CD4-positive, alpha-beta T cell treated with Interleukin-2 at 100 ng/mL for 4 hours (primary cell): ENCODE measurements at places on chromosomes 7 and 10.

DNA sequence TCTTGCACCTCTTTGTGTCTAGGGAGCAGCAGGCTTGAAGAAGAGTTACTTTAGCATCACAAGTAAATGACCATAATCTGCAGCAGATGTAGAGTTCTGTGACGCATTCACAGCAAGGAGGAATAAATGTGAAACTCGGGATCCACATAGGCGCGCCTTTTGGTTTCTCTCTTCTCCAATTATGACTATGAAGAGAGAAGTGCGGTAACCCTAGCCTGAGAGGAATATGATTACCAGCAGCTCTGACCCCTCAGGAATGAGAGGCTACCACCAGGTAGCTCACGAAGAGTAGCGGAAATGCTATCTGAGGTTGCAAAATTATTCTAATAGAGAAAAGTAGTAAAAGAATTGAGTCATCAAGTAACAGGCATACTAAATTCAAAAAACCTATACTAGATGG is 25.2 kb upstream of the DMTF1 start:
- no peak for DNase-seq

DNA sequence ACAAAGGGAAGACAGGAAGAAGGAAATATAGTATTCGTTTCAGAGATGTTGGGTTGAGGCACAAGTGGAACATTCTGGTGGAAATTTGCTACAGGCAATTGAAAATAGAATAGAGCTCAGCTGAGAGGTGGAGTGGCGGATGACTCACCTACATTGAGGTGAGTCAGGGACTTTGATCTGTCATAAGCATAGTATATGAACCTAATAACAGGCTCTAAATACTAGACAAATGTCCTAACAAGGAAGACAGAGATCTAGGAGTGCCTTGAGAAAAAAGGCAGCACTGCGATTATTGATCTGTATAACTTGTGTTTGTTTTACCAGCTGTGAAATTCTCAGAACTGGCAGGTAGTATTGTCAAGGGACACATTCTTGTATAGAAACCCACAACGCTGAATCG is 907 bp upstream of the IFRD1 start:
- peak; percentile 79 for DNase-seq

- no peak for DNase-seq
Measured at GRCh38 chr10:119738962-119739361, 13.1 kb downstream of the INPP5F start.

DNA sequence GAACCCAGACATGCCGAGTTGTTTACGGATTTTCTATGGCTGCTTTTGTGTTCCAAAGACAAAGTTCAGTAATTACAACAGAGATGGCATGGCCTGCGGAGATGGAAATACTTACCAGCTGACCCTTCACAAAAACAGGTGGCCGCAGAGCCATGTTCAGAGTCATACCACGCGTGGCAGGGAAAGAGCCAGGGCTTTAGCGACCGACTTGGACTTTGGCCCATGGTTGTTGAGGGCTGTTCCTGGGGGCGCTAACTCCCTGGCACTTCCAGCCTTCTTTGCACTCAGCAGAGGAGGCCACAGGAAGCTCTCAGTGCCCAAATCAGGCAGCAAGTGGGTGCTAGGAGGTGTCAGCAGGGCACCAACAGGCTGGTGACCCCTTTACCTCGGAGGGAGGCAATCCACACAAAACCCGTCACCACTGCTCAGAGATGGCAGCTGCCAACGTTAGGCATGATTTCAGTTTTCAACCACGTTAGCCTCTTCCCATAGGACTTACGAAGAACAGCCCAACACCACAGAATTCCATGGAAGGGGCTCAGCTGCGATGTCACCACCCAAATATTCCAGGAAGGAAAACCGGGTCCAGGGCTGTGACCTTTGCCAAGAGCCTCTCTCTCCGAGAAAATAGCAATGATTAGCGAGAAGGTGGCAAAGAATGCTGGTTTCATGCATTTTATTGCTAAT is 21.4 kb upstream of the CNPY1 start:
- no peak for DNase-seq

- DNase-seq, result no peak
Measured at GRCh38 chr10:1191752-1192151, 135.6 kb downstream of the WDR37 start.

DNA sequence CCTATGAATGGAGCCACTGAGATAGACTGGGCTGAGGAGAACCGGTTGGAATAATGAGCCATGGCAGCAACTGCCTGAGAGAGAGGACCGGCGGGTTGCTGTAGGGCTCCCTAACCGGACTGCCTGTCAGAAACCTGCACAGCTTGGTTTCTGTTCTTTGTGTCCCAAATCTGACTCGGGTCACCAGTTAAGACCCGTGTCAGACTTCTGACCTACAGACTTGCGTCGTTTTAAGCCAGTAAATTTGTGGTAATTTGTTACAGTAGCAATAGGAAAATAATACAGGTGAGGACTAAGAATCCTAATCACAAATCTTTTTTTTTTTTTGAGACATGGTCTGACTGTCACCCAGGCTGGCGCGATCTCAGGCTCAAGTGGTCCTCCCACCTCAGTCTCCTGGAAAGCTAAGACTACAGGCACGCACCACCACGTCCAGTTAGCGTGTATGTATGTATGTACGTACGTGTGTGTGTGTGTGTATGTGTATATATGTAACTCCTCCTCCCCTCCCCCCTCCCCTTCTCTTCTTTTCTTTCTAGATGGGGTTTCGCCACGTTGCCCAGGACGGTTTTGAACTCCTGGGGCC is 672 bp upstream of the DDX56 start:
- DNase-seq, result no peak

DNA sequence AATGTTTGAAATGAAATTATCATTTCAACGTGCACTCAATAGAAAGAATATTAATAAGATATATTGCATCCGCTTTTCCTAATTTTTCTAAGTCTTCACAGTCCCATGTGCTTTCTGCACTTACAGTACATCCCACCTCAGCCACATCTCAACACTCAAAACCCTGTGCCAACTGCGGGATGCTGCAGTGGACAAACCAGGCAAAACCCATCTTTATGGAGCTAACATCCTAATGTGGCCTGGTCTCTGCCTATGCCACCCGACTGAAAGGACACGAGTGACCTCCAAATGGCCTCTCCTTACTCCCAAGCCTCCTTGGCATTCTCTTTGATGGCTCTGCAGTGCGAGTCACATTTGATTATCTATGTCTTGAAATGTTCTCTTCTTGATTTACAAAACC is 57.4 kb upstream of the ADRB1 start:
- no peak for DNase-seq

DNA sequence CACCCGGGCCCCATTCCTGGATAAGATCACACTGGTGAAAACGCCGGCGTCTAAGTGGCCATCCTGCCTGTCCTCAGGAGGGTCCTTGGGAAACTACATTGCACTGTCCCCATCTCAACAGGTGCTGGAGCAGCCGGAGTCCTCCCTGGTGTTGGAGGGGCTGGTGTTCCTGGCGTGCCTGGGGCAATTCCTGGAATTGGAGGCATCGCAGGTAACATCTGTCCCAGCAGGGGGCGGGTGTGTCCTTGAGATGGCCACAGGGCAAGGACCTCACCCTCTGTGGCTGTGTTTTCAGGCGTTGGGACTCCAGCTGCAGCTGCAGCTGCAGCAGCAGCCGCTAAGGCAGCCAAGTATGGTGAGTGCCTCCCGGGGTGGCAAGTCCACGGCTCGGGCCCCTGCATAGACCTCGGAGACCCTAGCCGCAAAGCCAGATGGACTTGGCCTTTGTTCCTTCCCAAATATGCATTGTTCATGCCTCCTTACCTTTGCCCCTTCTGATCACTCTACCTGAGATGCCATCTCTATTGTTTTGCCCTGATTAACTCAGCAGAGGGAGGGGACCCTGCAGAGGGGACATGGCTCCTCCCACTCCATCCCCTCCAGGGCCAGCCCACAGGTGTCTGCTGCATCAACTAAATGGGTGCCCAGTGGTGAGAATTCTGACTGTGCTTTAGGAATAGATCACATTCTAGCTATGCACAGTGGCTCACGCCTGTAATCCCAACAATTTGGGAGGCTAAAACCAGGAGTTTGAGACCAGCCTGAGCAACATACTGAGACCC is 23.8 kb downstream of the ELN start:
- no peak for DNase-seq

GRCh38 chr10:1255118-1255517 is 198.9 kb downstream of the WDR37 start:
- DNase-seq, result no peak

- DNase-seq, result peak; percentile 76
Measured at GRCh38 chr10:91908337-91909116, 759 bp downstream of the FGFBP3 start.

DNA sequence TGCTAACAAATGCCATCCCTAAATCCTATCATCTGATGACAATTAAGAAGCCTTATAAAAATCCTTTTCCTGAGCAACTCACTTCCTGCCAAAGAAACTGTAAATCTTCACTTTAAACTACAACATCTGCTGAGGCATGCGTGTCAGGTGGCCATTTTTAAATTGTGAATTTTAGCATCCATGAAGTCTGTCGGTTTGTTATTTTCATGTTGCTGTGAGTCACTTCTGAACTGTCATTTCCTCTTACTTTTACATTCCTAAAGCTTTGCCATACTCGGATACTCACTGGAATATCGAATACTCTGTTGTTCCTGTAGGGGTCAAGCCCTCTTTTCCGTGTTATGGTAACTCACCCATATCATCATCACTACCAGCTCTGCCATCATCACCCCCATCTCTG is 34.3 kb upstream of the TMEM26 start:
- no peak for DNase-seq

DNA sequence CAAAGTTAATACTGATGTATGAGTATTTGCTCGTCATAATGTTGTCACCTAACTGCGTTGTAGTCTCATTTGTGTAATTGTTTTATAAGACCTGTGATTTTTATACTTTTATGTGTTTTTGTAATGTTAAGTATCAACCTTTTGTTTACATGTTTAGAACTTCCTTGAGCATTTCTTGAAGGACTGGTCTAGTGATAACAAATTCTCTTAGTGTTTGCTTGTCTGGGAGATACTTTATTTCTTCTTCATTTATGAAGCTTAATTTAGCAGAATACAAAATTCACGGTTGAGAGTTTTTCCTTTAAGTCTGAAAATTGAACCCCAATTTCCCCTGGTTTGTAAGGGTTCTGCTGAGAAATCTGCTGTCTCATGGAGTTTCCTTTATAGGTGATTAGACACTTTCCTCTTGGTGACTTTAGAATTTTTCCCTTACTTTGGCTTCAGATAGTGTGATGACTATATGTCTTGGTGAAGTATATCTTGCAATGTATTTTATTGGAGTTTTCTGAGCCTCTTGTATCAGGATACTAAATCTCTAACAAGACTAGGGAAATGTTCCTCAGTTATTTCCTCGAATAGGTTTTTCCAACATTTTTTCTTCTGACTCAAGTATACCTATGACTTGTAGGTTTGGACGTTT is 154.9 kb downstream of the WDR11 start:
- DNase-seq, result no peak

GRCh38 chr10:131127138-131127589 is 184.4 kb downstream of the TCERG1L start:
- no peak for DNase-seq

DNA sequence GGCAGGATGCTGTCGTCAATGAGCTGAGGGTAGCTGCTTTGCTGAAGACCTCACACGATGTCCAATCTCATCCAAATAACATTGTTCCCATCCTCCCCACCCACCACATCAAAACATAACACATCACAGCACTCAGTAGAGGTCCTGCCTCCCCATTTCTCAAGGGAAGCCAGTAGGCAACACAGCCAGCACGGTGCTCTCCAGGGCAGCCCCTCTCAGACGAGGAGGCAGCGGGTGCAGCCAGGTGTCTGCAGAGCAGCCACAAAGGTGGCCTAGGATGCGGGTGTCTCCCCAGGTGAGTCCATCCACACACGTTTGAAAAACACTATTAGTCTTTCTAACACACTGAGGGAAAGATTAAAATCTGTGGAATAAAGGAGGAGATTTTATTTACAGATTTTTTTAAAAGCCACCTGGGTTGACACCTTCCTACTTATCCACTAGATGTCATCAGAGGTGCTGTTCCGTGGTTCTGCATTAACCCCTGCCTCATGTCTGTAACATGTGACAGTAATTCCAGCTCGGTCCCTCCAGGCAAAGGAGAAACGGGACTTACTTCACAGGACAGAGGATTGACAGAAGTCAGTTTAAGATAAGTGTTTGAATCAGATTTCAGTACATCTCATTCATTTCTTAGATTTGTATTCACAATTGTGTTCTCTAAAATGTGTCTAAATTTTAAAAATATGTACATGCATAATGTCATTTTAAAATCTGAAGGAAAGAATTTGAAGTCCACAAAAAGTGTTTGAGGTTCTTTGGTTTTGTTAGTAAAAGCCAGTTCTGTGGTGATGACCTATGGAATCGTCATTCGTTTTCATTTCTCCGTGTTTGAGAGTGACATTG is 68.0 kb downstream of the LANCL2 start:
- DNase-seq, result peak; percentile 41

DNA sequence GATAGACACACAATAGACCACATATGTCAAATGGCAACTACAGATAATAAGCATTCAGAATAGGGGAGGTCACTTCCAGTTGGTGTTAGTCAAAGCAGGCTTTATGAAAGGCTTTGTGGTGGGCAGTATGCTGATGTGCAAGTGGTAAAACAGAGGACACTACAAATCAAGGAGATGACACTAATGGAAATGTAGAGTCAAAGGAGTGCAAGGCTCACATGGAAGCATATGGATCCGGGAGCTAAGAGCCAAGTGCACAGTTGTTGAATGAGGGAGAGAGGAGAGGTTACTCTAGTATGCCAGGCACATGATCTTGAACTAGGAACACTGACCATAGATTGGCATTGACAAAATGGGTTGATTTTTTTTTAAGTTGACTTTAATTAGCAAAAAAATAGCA is 62.7 kb downstream of the GRM3 start:
- DNase-seq, result no peak

DNA sequence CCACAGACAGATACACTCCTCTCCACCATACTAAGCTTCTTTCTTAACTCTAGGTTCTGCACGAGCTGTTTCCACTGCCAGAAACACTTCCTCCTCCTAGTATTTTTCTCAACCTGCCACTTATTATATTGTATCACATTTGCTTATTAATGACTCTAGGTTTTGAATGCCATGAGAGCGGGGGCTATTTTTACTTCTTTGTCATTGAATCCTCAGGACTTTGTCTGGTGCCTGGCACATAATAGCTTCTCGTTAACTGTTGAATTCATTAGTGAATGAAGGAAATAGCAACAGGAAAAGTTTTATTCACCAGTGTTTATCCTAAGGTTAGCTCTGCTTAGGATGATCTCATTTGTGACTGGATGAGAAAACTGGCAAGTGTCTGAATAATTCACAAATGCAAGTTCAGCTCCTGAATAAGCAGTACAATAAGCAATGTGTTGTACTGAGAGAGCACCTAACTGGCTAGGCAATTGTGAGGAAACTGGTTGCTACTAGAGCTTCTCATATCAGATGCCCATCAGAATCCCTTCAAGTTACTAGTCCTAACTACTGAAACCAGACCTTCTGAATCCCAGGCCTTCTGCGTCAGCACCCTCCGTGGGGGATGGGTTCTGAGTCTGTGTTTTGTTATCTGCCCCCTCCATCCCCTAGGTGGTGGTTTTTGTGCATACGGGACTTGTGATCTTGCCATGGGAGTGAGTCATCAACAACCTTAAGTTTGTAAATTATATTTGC is 92.7 kb downstream of the LSMEM1 start:
- no peak for DNase-seq
